ENCODE measurements at places on chromosomes 7 and 10. TPM values are rescaled to one million over a fixed set of nuclear protein-coding genes. Genes with fewer than 3 reads are reported as not detected.

Gene SEMA3D
- 1.5 TPM for total RNA-seq

Gene PAX4
- 0.96 TPM for total RNA-seq

Gene SPDYE8
- total RNA-seq = not detected

- DNase-seq = no peak
These were observed 7.1 kb downstream of the FKBP14 start for GRCh38 chr7:30019387-30019786.

DNA sequence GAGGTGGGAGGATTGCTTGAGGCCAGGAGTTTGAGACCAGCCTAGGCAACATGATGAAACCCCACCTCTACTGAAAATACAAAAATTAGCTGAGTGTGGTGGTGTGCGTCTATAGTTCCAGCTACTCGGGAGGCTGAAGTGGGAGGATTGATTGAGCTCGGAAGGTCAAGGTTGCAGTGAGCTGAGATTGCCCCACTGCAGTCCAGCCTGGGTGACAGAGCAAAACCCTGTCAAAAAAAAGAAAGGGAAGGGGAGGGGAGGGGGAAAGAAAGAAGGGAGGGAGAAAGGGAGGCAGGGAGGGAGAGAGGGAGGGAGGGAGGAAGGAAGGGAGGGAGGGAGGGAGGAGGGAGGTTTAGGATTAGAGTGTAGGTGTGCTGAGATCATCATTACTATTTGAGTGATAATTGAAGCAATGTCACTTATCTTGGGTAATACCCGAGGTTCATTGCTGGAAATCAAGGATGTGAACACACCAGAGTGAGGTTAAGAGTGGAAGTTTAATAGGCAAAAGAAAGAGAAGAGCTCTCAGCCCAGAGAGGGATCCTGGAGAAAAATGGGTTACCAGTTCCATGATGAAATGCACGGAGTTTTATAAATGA lies 27.6 kb downstream of the VCL start:
- DNase-seq = no peak

- no peak for DNase-seq
These were observed 718 bp upstream of the BPGM start for GRCh38 chr7:134645935-134646334.

DNA sequence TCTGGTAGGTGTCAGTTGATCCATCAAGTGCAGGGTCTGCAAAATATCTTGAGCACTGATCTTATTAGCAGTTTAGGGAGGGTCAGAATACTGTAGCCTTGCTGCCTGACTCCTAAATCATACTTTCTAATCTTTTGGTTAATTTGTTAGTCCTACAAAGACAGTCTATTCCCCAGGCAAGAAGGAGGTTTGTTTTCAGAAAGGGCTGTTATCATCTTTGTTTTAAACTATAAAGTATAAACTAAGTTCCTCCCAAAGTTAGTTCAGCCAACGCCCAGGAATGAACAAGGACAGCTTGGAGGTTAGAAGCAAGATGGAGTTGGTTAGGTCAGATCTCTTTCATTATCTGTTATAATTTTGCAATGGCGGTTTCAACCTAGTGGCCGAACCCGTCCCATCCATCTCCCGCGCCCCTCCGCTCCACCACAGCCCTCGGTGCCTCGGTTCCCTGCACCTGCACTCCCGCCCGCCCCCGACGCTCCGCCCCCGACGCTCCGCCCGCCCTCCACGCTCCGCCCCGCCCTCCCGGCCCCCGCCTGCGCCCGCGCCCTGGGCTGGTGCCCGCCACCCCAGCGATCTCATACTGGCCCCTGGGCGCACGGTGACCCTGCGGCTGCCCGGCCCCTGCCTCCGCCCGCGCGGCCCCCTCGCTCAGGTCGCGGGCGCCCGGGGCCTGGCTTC lies at the start of gene ADCK2:
TSS of gene ADCK2 (plus strand) at position 564 of the 681 bp plus-strand sequence. CDS start 386 bp downstream, outside the sequence.
- DNase-seq = peak; percentile 87

GRCh38 chr7:74633451-74633921 lies 24.0 kb upstream of the GTF2I start:
- peak; percentile 57 for DNase-seq

GRCh38 chr7:124934841-124935240 lies 5.2 kb upstream of the POT1 start:
- no peak for DNase-seq

DNA sequence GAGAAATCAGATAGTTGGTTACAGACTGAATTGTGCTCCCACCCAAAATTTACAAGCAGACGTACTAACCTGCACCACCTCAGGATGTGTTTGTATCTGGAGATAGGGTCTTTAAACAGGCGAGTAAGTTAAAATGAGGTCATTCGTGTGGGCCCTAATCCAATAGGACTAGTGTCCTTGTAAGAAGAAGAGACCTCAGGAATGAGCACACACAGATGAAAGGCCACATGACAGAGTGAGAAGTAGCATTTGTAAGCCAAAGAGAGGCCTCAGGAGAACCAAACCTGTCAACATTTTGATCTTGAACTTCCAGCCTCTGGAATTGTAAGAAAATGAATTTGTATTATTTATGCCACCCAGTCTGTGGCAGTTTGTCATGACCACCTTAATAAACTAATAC lies 149.5 kb upstream of the VWC2 start:
- no peak for DNase-seq

- DNase-seq = no peak
These were observed 11.8 kb upstream of the PNLIPRP2 start for GRCh38 chr10:116608686-116609594.

DNA sequence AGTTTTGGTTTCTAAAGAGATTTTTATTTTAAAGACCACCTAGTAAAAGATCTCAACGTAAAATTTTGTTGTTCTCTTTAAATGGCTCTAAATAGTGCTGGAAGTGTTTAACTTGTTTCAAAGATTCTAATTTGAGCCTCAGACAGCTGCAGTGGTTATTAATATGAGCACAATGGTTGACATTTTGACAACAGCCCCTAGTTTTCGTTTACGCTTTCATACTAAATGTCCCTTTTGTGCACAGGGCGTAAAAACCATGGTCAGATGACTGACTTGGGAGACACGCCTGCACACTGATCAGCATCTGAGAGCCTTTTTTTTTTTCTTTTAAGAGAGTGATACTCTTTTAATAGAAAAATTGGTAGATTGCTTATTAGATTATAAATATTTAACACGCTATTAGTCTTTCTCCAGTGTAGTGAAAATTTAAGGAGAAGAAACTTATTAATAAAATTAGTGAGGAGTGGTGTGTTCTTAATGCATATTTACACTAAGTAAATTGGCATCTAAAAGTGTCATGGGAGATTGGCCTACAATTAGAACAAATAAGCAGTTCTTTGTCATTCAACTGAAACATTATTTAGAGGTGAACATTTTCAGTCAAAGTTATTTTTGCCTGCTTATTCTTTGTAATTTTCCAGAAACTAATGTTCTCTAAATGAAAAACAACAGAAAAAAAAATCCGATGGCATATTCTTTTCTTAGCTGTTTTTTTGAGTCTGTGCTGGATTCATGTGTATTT lies 182.8 kb upstream of the PHYHIPL start:
- DNase-seq = no peak

- DNase-seq = no peak
These were observed 52.9 kb downstream of the CLEC2L start for GRCh38 chr7:139576179-139576973.

Data from mucosa of descending colon (tissue), 3 donors.